ENCODE measurements at places on chromosomes 12 and 14. TPM values are rescaled to one million over a fixed set of nuclear protein-coding genes. Genes with fewer than 3 reads are reported as not detected.

MGAT4C gene
- total RNA-seq = not detected

LUM gene
- total RNA-seq = under 0.01 TPM

NEUROD4 gene
- not detected for total RNA-seq

TRHDE gene
- total RNA-seq = under 0.01 TPM

OR4K5 gene
- total RNA-seq = not detected
